Stimulated activated CD8-positive, alpha-beta memory T cell treated with anti-CD3 and anti-CD28 coated beads, Interleukin-15, amount 100 ng/mL, for 48 hours (primary cell): ENCODE measurements at places on chromosomes 2 and 18.

DNA sequence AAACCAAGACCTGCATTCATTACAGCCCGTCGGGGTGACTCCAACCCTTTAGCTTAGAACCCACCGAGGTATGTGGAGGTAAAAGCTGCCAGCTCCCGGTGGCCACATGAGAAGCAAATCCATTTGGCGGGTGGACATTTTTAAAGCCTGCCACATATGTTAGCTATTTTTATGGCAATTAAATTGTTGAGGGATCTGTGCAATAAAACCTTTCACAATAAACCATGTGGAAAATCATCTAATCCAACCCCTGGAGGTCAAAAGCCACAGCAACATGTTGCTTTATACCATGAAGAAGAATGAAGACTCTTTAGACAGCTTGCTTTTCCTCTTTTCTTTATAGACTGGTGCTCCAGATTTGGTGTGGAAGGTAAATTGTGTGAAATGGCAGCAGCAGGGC is 176.3 kb downstream of the AGPS start:
- no peak for DNase-seq

DNA sequence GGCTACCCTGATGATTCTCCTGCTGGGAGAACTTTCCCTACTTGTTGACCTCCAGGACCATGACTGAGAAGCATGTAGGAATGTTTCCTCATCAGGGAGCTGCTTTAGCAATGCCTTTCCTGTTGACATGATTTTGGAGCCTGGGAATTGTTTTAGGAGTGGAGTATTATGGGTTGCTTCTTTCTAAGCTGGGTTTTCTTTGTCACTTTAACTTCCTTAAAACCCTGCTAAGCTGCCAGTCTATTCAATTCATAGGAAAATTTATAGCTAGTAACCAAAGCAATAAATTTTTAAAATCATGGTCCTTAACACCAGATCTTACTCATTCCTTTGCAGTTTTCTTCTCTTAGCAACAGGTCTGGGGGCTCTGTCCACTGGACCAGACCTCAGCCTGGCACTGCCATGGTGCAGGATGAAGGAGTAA is 125.6 kb upstream of the TACR1 start:
- no peak for DNase-seq

DNA sequence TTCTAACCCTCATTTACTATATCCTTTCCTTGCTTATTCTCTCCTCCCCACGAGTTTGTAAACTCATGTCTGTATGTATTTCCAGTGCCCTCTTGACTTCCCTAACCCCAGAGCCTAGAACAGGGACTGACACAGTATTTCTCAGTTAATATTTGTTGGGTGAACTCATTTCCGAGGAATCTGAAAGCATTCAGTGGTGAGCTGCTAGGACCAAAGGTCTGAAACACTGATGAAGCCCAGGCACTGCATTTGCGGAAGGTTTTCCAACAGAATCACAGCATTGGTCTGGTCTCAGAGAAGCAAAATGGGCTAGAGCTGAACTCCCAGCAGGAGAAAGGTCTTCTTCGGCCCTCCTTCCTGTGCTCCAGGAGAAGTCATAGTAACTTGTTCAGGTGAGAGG is 56.8 kb downstream of the SOX11 start:
- no peak for DNase-seq

GRCh38 chr2:240324312-240325015 is 111.0 kb upstream of the GPC1 start:
- no peak for DNase-seq

DNA sequence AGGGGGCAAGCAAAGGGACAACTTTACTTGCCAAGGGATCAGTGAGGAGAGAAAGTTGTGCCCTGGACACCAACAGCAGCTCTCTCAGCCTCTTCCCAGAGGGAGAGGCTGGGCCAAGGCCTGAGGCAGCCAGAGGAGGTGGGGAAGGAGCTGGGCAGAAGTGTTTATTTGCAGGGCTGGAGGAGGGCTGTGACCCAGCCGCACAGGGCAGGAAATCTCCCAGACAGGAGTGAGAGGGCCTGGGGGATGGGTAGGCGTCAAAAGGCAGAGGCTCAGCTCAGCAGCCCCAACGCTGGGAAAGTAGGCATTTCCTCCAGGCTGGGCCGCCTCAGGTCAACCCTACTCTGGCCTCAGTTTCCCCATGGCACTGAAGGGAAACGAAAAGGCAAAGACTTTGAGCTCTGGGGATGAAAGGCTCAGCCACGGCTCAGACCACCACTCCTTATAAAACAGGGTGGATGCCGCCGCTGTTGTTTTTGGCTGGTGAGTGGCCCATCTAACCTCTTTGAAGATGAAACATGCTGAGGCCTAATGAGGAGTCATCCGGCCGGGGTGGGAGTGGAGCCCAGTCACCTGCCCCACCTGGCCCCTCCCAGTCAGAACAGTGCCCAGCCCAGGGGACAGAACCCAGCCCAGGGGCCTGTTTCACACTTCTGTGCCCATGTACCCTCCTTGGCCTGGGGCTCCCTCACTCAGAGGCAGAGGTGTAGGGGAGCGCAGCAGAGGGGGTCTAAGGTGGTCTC is 21.9 kb upstream of the SEMA4C start:
- no peak for DNase-seq

- no peak for DNase-seq
These were observed 159.7 kb downstream of the DOCK10 start for GRCh38 chr2:224882291-224883171.

DNA sequence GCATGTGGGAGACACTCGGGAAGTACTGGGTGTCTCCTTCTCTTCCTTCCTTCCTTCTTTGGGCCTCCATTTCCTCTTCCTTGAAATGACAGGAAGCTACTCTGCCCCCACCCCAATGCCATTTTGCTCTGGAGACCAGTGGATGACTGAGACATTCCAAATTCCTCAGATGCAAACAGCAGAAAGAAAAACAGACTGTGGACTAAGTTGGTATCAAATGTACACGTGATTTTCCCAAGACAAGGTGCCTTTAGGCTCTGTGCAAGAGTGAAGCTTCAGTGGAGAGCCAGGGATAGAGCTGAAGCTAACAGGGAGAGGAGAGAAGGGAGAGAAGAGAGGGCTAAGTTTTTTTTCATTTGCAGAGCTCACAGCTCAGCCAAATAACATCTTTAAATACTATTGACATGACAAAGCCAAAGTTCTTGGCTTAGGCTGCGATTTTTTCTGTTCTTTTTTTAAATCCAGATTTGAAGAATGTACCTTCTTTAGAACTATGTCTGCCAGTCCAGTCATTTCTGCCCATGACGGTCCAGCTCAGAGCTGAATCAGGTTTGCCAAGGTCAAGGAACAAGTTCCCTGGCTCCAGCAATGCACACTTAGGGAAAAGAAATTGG is 84.5 kb upstream of the LCLAT1 start:
- DNase-seq: no peak

DNA sequence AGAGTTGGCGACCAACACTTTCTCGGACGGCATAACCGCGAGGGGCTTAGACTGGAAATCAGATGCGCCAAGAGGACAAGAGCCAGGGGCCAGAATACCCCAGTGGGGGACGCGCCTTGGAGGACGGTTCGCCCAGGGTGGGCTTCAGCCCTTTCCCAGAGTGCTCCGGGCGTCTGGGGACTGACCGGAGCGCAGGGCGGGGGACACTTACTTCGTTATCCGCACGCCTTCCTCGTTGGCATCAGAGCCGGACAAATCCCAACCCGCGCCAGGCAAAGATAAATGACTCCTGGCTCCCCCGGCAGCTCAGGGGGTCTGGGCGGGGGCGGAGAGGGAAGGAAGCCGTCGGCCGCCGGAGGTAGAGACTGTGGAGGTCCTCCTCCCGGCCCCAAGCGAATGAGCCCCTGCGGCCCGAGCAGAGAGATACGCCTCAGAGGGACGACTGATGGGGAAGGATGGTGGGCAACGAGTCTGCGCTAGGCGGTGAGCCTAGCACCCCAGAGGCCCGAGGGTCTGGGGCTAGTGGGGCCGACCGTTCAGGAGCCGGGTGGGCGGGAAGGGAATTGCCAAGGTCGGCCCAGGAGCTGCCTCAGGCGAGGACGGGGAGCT is 4.7 kb upstream of the SATB2 start:
- DNase-seq: no peak

- no peak for DNase-seq
These were observed 109.9 kb upstream of the OTOS start for GRCh38 chr2:240250150-240250984.

- no peak for DNase-seq
These were observed 39.4 kb downstream of the PXDN start for GRCh38 chr2:1704631-1705556.

DNA sequence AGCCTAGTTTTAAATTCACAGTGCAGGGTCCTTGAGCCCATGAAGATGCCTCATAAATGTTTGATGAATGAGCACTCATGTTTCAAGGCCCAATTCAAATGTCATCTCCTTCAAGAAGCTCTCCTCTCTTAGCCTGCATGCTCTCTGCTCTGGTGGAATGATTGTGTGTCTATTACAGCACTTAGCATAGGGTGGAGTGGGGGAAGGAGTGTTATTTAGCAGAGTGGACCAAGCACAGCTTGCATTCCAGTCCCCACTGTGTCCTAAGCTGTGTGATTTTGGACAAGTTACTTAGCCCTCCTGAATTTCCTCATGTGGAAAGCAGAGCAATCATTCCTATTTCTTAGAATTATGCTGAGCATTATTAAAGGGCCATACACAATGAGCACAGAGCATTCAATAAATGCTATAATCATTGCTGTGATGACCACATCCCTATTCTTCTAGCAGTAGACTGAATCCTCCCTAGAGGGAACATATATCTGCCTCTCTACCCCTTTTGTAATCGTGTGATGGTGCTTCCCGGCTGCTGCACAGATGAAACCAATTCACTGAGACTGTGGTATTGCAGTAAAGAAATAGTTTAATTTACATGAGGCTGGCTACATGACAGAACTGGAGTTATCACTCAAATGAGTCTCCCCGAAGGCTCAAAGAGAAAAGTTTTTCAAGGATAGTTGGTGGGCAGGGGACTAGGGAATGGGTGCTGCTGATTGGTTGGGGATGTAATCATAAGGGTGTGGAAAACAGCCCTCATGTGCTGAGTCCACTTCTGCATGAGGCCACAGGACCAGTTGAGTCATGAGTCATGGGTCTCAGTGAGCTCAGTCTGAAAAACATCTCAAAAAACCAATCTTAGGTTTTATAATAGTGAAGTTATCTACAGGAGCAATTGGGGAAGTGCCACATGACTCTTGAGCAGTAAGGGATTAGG is 173.4 kb upstream of the NDUFV2 start:
- no peak for DNase-seq

GRCh38 chr18:57983965-57984364 is 60.1 kb upstream of the NEDD4L start:
- DNase-seq: no peak

- DNase-seq: no peak
These were observed 1.1 kb upstream of the IMP4 start for GRCh38 chr2:130341562-130342019.

DNA sequence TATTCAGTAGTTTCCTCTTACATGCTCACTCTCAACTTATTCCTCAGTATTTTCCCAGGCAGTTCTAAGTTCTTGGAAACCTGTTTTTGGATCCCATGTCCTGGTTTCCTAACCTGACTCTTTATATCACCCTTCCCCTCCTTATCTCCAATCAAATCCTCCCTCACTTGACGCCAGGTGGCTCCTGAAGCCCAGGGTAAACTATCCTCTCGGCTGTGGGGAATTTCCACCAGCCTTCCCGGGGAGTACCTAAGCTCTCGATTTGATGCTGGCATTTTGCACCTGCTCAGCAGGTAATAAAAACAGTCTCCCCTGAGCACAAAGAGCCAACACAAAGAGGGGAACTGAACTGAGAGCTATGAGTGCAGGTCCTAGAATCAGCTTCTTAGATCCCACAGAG is 538.0 kb downstream of the SLC4A3 start:
- DNase-seq: no peak

- DNase-seq: no peak
These were observed 12.3 kb upstream of the ASNSD1 start for GRCh38 chr2:189648846-189649509.

DNA sequence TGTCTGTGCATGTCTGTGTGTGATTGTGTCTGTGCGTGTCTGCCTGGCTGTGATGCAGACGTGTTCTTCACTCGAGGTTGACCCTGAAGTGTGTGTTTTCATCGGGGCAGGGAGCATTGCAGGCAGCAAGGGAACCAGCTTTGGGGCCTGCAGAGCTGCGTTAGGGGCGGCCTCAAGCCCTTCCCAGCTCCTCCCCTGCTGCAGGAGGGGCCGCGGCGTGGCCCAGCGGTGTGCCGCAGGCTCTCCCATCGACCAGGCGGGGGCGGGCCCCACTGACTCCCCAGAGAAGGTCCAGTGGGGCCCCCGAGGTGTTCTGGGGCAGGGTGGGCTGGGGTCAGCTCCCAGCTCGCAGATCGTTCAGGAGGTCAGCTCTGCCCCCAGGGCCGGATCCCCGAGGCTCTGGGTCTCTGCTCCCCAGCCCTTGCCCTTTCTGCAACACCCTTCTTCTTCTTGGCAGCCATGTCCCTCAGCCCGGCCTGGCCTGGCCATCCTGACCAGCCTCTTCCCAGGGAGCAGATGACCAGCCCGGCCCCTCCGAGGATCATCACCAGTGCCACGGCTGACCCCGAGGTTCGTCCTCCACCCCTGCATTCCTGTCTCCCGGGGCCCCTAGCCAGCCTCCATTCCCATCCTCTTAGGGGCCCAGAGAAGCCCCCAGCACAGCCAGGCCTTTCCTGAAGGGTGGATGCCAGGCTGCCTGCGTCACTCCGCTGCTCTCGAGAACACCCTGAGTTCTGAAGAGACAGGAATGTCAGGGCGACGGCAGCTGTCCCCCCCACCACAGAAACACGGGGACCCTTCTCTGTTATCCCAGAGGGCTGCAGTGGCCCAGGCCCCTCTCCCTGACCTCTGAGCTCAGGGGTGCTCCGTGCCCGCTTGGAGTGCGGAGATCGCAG is 11.1 kb upstream of the KLHL30 start:
- DNase-seq: no peak

DNA sequence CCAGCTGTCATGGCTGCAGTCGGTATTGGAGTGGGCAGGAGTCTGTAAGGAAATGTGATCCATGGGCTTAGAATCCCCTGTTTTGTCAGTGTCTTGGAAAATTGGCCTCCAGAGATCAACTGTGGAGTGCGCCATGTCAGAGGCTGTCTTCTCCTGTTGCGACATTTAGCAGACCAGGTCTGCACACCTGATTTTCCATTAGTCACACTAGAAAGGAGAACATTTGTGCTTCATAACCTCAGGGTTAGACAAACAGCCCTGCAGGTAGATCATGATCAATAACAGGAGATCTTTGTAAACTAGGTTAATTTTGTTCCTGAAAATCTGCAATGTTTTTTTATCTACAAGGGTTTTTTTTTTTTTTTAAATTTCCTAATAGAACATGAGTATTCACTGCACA is 28.0 kb downstream of the LDLRAD4 start:
- DNase-seq: no peak

- DNase-seq: no peak
These were observed 400.7 kb upstream of the TNP1 start for GRCh38 chr2:217260441-217261115.

- no peak for DNase-seq
These were observed 189.9 kb upstream of the ATP5MC3 start for GRCh38 chr2:175371378-175371777.

- DNase-seq: no peak
These were observed 819 bp upstream of the NCOA1 start for GRCh38 chr2:24490181-24490689.

DNA sequence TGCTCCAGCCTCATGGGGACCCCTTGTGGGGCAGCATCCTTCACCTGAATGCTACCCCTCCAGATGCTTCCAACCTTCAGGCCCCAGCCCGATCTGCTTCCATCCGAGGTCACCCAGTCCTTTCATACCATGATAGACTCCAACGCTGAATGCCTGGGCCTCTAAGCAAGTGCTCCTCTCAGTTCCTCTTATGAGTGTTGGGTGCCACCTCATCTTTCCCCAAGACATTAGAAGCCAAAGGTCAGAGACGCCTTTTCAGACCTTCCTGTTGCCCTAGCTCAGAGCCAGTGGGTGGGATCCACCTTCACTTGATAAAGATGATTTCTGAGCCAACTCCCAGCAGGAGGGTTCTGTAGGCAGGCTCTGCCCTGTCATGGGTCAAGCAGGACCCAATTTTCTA is 174.5 kb upstream of the MGAT5 start:
- no peak for DNase-seq
